ENCODE measurements at places on chromosomes 2 and 18. TPM values are rescaled to one million over a fixed set of nuclear protein-coding genes. Genes with fewer than 3 reads are reported as not detected.

CD8A gene
- total RNA-seq: not detected

PLCD4 gene
- total RNA-seq: 2.7 TPM

PFN4 gene
- 0.68 TPM for total RNA-seq

BUB1 gene
- 1.6 TPM for total RNA-seq

IL1RL1 gene
- 11.6 TPM for total RNA-seq

INO80D gene
- 6.0 TPM for total RNA-seq

TEX44 gene
- total RNA-seq: not detected

CABLES1 gene
- 2.1 TPM for total RNA-seq

ADGRF3 gene
- not detected for total RNA-seq

LINC00305 gene
- total RNA-seq: not detected

DHX57 gene
- 14.6 TPM for total RNA-seq

SNTG2 gene
- total RNA-seq: not detected

TNS1 gene
- 63.7 TPM for total RNA-seq

MROH2A gene
- not detected for total RNA-seq

DPYSL5 gene
- not detected for total RNA-seq

POTEE gene
- total RNA-seq: not detected

NCKAP1 gene
- 112 TPM for total RNA-seq

IL37 gene
- not detected for total RNA-seq

MC4R gene
- not detected for total RNA-seq

KYNU gene
- not detected for total RNA-seq

CPLX4 gene
- not detected for total RNA-seq

GPAT2 gene
- total RNA-seq: 1.3 TPM

DAPL1 gene
- total RNA-seq: not detected

EXOC6B gene
- 12.2 TPM for total RNA-seq

KRCC1 gene
- 33.1 TPM for total RNA-seq

TNP1 gene
- not detected for total RNA-seq

COLEC12 gene
- 16.8 TPM for total RNA-seq

HOXD12 gene
- total RNA-seq: not detected

NAT8 gene
- not detected for total RNA-seq

MEIS1 gene
- 21.9 TPM for total RNA-seq

TFCP2L1 gene
- total RNA-seq: not detected

CNDP1 gene
- total RNA-seq: not detected

RAB27B gene
- 0.93 TPM for total RNA-seq

SCN3A gene
- not detected for total RNA-seq

LAMA3 gene
- 3.5 TPM for total RNA-seq

LOXL3 gene
- 7.3 TPM for total RNA-seq

MFSD6 gene
- 1.9 TPM for total RNA-seq
